ENCODE measurements at places on chromosomes 7 and 10. TPM values are rescaled to one million over a fixed set of nuclear protein-coding genes. Genes with fewer than 3 reads are reported as not detected.

DNA sequence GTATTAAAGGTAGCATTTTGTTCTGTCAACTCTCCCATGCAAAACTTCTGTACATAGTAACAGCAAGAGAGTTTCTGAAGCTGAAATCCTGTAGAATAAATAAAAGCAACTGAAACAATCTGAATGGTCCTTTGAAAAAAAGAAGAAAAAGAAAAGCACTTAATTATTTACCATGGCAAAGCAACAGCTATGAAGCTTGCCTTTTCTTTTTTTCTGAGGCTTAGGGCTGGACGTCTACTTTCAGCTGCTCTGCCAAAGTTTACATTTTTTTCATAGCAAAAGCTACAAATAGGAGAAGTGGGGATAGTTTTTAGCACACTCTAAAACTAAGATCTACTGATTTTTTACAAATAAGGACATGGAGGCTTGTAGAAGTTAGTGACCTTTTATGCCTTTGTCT, 31.3 kb upstream of the CD36 start:
- no peak for DNase-seq

- DNase-seq = no peak
Measured at GRCh38 chr10:124336186-124336585, 82.5 kb downstream of the OAT start.

DNA sequence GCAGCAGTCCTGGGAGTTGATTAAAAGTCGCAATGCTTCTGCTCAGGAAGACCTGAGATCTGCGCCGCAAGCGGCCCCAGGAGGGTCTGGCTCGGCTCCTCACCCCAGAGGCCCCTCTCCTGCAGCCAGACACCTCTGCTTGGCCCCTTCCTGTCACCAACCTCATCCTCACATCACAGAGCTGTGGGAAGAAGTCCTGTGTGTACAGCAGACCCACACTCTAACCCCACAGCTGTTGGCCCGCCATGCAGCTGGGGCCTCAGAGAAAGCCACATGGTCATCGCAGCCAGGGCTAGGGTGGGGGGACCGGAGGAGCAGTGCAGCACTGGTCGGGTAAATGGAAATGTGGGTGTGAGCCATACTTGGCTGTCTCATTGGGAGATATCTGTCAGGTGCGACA, 97.7 kb downstream of the RGS10 start:
- no peak for DNase-seq

TRA2A gene
- 34.8 TPM for total RNA-seq

DNA sequence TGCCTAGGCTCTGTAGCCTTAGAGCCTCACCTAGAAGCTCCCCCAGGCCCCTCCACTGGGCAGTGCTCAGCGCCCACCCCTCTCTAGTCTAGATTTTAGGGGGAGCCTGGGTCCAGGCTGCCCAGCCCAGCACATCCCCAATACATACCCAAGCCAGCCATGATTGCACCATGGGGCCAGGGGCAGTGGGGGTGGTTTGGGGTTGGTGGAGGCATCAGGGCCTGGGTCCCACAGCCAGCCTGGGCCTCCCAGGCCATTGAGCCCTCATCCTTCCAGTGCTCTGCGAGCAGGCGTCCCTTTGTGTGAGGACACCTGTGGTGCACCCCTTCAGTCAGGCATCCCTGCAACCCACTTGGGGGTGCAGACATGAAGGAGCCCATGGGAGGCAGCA, 76.9 kb upstream of the RET start:
- DNase-seq = no peak

- no peak for DNase-seq
Measured at GRCh38 chr10:125824736-125825135, 1.4 kb downstream of the BCCIP start.

GRCh38 chr7:7957513-7957912, 11.1 kb upstream of the GLCCI1 start:
- no peak for DNase-seq

TAC1 gene
- total RNA-seq = not detected

- DNase-seq = peak; percentile 68
Measured at GRCh38 chr7:38699471-38699870, 68.3 kb upstream of the AMPH start.

DNA sequence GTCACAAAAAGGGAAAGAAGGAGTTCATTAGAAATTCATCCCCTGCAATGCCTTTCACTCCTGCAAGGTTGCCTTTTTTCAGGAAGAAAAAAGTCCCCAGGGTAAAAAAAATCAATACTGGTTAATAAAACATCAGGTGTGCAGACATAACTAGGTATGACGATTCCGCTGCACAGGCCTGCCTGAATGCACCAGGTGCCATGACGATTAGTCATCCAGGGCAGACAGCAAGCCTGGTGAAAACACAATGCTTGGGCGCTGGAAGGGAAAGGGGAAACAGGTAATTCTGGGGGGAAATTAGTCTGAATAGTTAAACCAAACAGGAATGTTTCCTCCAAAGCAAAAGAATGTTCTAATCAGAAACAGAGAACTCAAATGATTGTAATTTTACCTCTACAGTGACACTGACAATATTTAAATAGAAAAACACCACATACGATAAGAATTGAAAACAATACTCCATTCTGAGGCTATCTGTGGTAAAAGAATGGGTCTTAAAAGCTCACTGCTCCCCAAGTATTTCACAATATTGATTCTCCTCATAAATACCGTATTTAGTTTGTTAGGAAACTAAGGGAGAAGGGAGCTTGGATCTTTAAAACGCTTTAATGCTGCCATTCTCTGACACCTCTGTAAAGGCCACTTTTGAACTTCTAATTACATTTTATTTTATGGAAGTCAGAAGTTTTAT, 45.2 kb downstream of the VPS41 start:
- no peak for DNase-seq

TRPV6 gene
- not detected for total RNA-seq

DNA sequence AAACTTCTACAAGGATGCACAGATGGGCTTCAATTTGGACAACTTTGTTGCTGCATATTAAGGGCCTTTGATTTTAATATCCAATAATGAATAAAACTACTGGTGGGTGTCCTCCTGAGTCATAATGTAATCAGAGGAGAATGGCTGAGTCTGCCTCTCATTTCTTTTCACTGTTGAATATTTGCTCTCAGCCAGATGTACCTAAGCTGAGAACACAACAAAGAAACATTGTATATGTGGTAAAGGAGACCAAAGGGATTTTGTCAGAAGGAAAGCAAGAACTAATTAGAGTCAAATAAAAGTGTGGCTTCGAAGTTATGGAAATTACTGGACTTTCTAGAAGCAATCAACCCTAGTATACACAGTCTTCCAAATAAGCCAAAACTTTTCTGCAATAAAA, 131.0 kb upstream of the BET1 start:
- no peak for DNase-seq

DNA sequence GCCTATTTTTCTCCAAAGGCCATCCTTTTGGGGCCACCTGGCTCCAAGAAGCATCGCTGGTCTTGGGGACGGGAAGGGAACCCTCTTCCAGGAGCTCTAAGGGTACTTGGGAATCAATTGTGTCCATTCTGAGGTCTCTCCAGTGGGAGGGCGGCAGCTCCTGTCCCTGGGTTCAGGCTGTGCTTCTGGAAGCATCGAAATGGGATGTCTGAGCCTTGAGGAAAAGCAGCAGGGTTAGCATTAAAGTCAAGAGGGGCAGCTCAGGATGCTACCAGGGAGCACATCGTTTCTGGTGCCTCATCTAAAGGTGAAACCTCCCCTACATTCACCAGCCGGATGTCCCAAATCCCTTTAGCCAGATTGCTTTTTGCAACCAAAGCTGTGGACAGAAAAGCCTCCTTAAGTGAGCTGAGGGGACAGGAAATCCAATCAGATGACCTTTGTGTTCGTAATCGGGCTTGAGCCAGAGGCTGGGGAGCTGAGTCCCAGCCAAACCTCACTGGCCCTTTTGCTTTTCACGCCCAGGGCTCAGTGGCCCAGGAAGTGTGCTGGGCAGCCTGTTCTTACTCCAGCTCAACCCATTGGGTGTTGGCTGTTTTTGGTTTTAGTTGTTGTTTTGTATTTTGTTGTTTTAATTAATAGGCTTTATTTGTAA, 88.8 kb upstream of the ANLN start:
- DNase-seq = no peak

NAMPT gene
- 84.4 TPM for total RNA-seq

TMEM72 gene
- not detected for total RNA-seq

DNA sequence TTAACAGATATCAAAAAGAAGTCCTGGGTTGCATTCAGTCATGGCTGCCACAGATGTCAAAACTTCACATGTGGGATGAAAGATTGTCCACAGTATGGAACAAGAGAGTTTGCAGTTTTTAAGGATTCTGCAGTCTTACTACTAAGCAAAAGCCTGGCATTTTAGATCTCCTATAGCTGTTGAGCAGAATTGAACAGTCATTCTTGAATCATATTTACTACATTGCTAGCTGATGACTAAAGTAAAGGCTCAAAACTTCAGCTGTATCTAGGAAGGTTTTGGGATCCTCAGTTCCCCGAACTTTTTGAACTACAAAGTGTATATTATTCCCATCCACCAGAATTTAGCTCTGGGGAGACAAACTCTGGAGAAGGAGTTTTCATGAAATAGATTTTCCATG, 31.0 kb downstream of the BET1 start:
- DNase-seq = peak; percentile 45

DNA sequence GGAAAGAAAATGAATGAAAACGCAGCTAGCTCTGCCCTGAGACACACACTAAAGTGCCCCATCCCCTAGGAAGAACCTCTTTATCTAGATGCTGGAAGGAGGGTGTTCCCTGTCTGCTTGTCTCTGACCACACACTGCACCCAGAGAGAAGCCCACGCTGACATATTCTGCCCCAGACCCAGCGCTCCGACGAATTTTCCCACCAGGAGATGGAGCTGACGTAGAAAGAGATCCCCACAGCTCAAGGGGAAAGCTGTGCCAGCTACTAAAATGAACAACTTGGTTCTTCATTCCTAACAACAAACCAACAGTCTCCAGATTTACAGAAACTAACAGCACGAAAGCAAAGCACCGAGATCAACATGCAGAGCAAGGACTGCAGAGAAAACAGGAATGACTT, 73.3 kb downstream of the KIAA1549 start:
- DNase-seq = peak; percentile 25

DNA sequence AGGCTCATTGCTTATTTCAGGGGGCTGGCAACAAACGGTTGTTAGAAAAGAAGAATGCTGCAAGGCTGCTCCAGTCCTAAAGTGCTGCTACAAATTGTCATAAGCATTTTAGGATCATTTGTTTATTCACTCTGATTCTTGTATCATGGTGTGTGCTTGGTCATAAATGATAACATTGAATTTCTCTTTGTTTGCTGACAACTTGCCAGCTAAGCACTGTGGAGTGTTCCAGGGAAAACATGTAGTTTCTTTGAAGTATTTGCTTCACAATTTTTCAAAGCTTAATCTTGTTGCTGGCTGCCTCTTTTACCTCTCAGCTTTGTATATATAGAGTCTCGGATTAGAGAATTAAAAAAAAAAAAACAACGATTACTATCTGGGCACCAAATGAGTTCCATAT, 263.0 kb downstream of the PHF14 start:
- peak; percentile 67 for DNase-seq

GIGYF1 gene
- 20.7 TPM for total RNA-seq

- DNase-seq = no peak
Measured at GRCh38 chr7:119177863-119178262, 953.4 kb downstream of the ANKRD7 start.

DNA sequence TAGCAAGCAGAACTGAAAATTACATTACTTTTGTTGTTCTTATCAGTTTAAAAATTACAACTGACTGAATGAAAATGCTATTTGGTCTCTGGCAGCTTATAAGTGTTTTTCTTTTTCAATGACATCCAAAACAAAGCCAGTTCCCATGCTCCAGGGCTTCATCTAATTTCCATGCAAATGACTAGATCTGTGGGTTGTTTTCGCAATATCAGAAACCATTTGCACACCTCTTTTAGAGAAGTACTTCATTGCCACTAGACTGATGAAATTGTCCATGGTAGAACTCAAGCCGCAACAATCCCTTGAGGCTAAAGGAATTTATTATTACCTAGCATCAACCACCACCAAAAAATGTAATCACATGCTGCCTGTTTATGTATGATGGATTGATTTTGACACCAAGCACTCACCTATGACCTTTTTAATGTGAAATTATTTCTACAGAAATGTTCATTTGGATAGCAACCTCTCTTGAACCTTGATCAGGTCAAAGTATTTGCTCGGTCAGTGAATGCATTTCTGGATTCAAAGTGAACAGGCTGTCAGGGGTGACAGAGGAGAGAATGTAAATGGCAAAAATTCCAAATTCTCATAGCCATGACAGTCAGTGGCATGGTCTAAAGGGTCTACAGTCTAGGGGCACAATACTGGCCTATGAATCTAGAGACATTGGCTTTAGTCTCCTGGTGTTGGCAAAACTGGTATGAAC, 769.3 kb downstream of the SORCS1 start:
- no peak for DNase-seq

- DNase-seq = no peak
Measured at GRCh38 chr7:33794419-33794818, 110.9 kb upstream of the BMPER start.

DNA sequence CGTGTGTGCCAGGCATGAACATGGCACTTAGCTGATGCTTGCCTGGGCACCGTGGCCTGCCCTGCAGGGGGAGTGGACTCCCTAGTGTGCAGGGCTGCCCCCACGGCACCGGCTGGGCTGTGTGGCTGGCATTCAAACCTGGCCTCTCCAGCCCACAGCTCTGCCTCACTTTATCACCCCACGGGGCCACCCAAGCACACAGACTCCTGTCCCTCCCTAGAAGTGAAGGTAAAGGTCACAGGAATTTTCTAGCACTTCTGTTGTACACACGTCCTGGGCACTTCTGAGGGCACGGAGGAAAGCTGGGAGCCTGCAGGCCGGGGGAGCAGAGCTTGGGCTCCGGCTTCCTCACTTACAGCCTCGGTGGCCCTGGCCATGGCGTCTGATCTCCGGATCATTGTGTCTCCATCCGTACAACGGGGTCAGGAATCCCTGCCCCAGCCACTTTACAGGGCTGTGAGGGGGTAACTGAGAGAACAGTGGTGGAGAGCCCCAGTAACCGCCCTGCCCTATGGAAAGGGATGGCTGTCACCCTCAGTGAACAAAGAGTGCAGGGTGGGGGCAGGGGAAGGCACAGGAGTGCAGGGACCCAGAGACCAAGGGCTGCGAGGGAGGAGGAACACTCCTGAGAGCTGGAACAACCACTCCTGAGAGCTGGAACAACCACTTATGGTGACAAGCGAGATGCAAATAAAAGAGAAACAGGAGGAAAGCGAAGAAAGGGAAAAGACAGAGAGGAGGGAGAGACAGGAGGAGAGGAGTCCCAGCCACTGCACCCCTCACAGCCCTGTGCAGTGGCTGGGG, 3.9 kb upstream of the PYROXD2 start:
- DNase-seq = no peak

DNA sequence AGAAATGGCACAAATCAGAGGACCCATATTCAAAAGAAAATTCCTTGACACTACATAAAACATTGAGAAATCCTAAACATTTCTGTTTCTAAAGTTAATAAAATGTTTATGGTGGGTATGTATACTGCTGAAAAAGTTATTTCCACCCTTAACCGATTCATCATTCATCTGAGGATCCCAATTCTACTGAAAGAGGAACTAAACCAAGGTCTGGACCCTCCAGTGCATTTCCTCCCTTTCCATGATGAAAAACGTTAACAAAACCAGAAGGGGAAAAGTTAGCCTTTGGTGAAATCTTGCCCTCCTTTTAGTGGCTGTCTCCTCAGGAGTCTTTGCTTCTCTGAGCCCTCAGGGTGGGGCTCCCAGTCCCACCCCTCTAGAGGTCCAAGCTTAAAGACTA, 144.5 kb upstream of the ASAH2 start:
- no peak for DNase-seq

Measured in fibroblast of the aortic adventitia (primary cell).